Aorta (tissue), 5 donors: ENCODE measurements at places on chromosomes 7 and 10. TPM values are rescaled to one million over a fixed set of nuclear protein-coding genes. Genes with fewer than 3 reads are reported as not detected.
A peak's percentile ranks its signal among the peaks of the same experiment; 100 is the strongest.

DNA sequence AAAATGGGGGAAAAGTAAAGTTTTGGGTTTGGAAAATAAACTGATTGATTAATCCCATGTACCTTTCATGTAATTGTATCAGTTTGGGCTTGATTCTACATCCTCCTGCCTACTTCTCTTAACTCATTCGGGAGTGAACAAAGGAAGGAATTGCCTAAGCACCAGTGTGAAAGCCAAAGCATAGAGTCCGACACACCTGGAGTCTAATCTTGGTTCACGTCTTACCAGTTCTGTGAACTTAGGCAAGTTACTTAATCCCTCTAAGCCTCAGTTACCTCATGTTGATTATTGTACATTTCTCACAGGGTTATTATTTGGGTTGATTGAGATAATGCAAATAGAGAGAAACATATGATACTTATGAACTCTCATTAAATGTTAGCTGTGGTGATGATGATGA is 41.1 kb upstream of the PRPS1L1 start:
- DNase-seq = no peak
- H3K4me3 ChIP-seq = no peak overlapping the region
- H3K27me3 ChIP-seq = no peaks in the 10 kb centered on the region
- H3K4me1 ChIP-seq = no peaks in the 10 kb centered on the region
- H3K36me3 ChIP-seq = no peaks in the 10 kb centered on the region
- H3K27ac ChIP-seq = no peak overlapping the region

DNA sequence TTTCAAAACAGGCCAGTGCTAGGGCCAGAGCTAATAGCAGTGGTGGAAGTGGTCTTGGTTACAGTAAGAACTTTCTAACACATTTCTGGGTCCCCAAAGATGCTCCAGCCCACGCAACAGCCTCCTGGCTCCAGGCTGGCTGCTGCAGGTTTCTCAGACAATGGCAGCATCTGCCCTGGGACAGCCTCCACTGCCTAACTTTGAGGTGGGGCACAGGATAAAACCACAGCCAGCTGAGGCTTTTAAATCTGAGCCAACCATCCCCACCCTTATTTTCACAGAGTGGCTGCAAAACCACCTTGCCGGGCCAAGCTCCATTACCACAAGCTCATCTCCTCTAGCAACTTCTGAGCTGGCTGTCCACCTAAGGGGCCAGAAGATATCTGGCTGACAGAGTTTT is 84.8 kb downstream of the FAM53B start:
- H3K4me3 ChIP-seq = no peak overlapping the region
- no peak overlapping the region for H3K27ac ChIP-seq
- H3K27me3 ChIP-seq = no peaks in the 10 kb centered on the region

- no peak overlapping the region for H3K27ac ChIP-seq
- no peak for DNase-seq
- H3K27me3 ChIP-seq = no peaks in the 10 kb centered on the region
- no peaks in the 10 kb centered on the region for H3K36me3 ChIP-seq
- H3K4me3 ChIP-seq = no peak overlapping the region
Observed at GRCh38 chr10:46308666-46309450, 22.1 kb downstream of the ANTXRL start.

GRCh38 chr7:91473619-91474018 is 209.4 kb downstream of the FZD1 start:
- H3K27ac ChIP-seq = no peak overlapping the region
- H3K4me1 ChIP-seq = no peaks in the 10 kb centered on the region
- H3K4me3 ChIP-seq = no peak overlapping the region
- no peaks in the 10 kb centered on the region for H3K27me3 ChIP-seq
- H3K36me3 ChIP-seq = no peaks in the 10 kb centered on the region

DNA sequence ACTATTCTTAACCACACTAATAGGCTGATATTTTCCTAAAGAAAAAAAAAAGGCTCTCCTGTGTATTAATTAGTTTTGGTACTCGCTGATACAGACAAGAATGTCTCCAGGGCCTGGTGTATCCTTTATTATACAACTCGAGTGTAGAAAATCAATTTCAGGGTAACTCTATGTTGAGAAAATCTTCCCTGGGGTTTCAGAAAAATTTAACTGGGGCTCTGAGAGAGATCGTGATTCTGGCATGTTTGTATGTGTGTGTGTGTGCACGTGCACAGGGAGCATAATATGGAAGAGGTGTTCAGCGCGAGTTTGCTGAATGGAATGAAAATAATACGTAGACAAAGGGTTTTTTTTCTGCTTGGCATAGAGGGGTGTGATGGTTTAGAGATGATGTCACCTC is 496.8 kb downstream of the GPAM start:
- H3K4me3 ChIP-seq = no peak overlapping the region
- no peaks in the 10 kb centered on the region for H3K36me3 ChIP-seq
- no peaks in the 10 kb centered on the region for H3K4me1 ChIP-seq
- H3K27me3 ChIP-seq = peaks cover 2% of the 10 kb centered on the region
- no peak overlapping the region for H3K27ac ChIP-seq

DNA sequence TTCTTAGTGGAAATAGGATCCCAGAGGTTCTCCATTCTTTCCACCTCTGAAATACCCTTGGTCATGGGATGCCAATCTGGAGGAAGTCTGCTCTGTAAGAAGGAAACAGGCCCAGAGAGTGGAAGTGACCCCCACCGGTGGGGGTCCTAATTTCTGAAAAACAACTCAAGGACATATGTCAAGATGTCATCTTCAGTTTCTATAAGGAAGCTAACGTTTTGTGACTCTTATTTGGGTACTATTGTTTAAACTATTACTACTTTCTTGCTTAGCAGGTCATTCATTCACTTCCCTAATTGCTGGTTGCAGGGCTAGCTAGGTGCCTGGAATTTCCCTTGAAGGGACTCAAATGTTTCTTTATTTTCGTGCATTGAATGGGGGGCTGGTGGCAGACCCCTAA is 1.9 kb upstream of the ZNF775 start:
- H3K27me3 ChIP-seq = no peaks in the 10 kb centered on the region
- DNase-seq = no peak
- no peak overlapping the region for H3K4me3 ChIP-seq

DNA sequence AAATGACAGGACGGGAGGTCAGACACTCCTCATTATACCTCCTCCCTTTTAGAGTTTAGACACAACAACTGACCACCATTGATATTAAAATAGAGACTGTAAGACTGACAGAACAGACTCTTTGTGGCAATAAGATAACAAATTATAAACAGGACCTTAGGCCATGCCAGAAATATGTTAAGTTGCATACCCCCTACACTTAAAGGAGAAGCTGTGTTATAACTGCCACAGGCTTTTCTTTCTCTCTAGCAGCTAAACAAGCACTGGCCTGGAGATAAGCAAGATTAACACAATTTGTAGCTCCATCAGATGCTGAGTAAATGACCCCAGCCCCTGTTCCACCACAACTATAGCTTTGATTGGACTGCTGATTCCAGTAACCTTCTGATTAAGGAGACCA is 10.5 kb upstream of the UNC5B start:
- no peaks in the 10 kb centered on the region for H3K4me1 ChIP-seq
- no peak overlapping the region for H3K4me3 ChIP-seq
- no peak overlapping the region for H3K27ac ChIP-seq
- no peaks in the 10 kb centered on the region for H3K36me3 ChIP-seq
- no peak for DNase-seq

DNA sequence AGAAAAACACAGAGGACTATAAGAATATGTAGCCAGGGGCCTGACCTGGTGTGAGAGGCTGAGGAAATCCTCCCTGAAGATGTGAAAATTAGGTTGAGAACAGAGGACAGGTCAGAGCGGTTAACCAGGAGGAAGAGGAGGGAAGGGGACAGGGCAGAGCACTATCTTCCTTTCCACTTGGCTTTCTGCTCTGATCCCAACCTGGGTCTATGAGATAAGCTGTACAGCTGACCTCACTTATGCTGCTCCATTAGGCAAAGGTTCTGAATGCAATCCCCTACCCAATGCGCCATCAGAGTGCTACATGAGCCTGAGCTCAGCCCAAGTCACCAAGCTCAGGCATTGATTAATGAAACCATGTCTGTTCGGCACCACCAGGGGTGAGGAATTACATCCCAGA is 10.5 kb downstream of the LIPA start:
- H3K36me3 ChIP-seq = peaks cover 2% of the 10 kb centered on the region
- H3K4me3 ChIP-seq = no peak overlapping the region
- no peaks in the 10 kb centered on the region for H3K27me3 ChIP-seq

- no peak overlapping the region for H3K4me3 ChIP-seq
- DNase-seq = no peak
- peaks cover 2% of the 10 kb centered on the region for H3K36me3 ChIP-seq
- no peak overlapping the region for H3K27ac ChIP-seq
Observed at GRCh38 chr10:119460369-119461195, 81.9 kb downstream of the RGS10 start.

DNA sequence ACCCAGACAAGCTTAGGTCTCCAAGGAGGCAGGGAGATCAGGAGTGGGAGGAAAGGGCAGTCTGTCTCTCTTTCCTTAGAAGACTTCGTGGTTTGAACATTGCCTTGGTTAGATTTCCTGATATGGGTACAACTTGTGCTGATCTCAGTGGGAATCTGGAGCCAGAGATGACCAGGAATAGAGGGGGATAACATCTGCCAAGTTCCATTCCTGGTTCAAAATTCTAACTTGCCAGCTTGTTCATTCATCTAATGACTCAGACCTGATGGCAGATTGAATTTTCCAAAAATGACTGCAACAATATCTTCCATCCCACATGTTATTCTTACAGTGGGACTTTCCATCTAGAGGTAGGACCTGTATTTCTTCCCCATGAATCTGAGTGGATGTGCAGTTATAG is 394.3 kb upstream of the PODXL start:
- H3K4me3 ChIP-seq = no peak overlapping the region
- H3K4me1 ChIP-seq = peaks cover 8% of the 10 kb centered on the region
- H3K27ac ChIP-seq = peak overlapping the region; percentile 82
- H3K36me3 ChIP-seq = no peaks in the 10 kb centered on the region
- no peak for DNase-seq

GRCh38 chr10:88507404-88507803 is 75.7 kb downstream of the RNLS start:
- H3K27me3 ChIP-seq = no peaks in the 10 kb centered on the region
- H3K4me3 ChIP-seq = no peak overlapping the region
- H3K4me1 ChIP-seq = no peaks in the 10 kb centered on the region
- H3K27ac ChIP-seq = no peak overlapping the region
- H3K36me3 ChIP-seq = no peaks in the 10 kb centered on the region

DNA sequence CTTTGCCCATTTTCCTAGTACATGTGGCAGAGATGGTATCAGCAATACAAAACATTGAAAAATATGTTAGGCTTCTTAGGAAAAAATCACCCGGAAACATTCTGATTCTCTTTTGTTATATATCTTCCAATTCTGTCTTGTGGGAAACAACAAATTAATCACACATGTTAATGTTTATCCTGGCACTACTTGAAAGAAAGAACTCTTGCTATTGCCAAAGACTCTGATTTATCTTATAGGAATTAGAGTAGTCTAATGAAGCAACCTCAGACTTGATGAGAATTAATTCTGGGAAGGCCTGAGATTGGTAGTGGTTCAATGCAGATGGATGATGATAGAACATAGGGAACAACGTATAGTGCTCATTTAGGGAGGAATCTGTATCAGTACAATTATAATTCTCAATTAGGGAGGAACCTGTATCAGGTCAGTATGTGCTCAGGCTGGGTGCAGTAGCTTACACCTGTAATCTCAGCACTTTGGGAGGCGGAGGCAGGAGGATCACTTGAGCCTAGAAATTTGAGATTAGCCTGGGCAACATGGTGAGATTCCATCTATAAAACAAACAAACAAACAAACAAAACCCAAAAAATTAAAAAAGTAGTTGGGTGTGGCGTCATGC is 50.7 kb downstream of the TAS2R16 start:
- H3K4me3 ChIP-seq = no peak overlapping the region
- no peaks in the 10 kb centered on the region for H3K4me1 ChIP-seq
- no peaks in the 10 kb centered on the region for H3K27me3 ChIP-seq
- DNase-seq = no peak
- H3K27ac ChIP-seq = no peak overlapping the region
- no peaks in the 10 kb centered on the region for H3K36me3 ChIP-seq

DNA sequence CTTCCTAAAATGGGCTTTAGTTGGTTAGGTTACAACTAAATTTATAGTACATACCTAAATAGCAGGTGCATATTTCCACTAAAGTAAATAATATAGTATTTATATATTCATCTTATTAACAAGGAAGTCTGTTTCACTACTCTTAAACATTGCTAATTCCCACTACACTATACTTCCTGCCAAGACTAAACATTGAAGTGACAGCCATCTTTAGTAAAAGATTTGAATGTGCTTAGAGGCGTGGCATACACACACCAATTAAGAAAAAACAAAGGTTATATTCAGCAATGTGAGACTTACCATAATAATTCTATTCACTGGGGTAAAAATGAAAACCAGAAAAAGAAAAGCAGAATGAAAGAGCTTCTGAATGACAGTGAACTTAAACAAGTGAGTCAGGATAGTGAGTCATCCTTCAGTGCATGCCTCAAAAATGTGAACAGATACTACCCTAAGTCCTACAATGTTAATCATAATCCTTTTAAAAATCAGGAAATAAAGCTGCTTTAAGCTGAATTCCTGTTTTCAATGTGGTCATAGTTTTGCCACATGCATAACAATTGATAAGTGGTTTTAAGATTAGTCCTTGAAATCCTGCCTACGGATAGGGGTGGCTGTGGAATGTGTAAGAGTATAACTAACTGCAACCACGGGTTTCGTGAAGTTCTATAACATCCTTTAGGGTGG is 59.4 kb downstream of the USP6NL start:
- H3K4me3 ChIP-seq = no peak overlapping the region
- no peaks in the 10 kb centered on the region for H3K4me1 ChIP-seq
- H3K36me3 ChIP-seq = no peaks in the 10 kb centered on the region
- DNase-seq = no peak

- H3K4me1 ChIP-seq = no peaks in the 10 kb centered on the region
- no peak overlapping the region for H3K27ac ChIP-seq
- H3K4me3 ChIP-seq = no peak overlapping the region
- DNase-seq = no peak
- no peaks in the 10 kb centered on the region for H3K36me3 ChIP-seq
Observed at GRCh38 chr7:88102675-88103074, 117.2 kb downstream of the SRI start.

DNA sequence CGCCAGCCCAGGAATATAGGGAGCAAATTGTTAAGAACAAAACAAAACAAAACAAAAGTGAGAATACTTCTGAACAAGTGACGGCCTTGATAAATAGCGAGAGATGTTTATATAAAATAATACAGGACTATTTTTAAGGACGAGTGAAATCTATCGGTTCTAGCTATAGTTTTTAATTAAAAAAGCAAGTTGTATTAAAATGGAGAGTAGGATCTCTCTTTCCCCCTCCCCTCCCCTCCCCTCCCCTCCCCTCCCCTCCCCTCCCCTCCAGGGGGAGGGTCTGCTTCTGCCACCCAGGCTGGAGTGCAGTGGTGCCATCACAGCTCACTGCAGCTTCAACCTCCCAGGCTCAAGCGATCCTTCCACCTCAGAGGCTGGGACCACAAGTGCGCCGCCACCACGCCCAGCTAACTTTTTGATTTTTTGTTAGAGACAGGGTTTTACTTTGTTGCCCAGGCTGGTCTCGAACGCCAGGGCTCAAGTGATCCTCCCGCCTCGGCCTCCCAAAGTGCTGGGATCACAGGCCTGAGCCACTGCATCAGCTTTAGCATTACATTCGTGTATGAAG is 440 bp upstream of the TCAF1 start:
- no peaks in the 10 kb centered on the region for H3K4me1 ChIP-seq
- no peak overlapping the region for H3K4me3 ChIP-seq
- no peak for DNase-seq

TCTN3 gene
- 23.7 TPM for total RNA-seq

LRRD1 gene
- 0.51 TPM for total RNA-seq

TMEM196 gene
- 0.30 TPM for total RNA-seq

CRHR2 gene
- 1.5 TPM for total RNA-seq

SPDYE6 gene
- total RNA-seq = not detected

ADRA2A gene
- total RNA-seq = 11.4 TPM

ALOX5 gene
- total RNA-seq = 25.3 TPM

FRAT1 gene
- 4.5 TPM for total RNA-seq

SORCS3 gene
- not detected for total RNA-seq
